Hypothalamus (tissue), 51 donors: ENCODE measurements at places on chromosomes 5 and 9.

GRCh38 chr5:180580681-180581080, 10.6 kb downstream of the SCGB3A1 start:
- DNase-seq: no peak

DNA sequence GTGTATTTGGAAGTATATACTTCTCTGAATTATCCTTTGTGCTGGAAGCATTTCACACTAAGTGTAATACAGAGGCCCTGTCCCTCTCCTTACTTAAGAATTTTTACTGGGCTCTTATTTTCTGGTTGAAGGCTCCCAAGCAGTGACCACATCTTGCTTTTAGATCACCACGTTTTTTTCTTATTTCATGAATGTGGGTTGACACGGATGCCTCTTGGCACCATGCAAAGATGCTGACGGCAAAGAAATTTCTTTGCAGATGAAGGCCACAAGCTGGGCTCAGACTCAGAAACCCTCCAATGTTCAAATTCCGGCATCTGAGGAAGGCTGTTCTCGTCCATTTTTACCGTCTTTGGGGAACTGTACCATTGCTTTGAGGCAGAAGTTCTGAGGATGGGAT, 168.5 kb downstream of the HMHB1 start:
- no peak for DNase-seq

- DNase-seq: no peak
Measured at GRCh38 chr5:73352649-73353230, 95.8 kb downstream of the FOXD1 start.

GRCh38 chr5:98905857-98906688, 22.7 kb downstream of the CHD1 start:
- DNase-seq: no peak

DNA sequence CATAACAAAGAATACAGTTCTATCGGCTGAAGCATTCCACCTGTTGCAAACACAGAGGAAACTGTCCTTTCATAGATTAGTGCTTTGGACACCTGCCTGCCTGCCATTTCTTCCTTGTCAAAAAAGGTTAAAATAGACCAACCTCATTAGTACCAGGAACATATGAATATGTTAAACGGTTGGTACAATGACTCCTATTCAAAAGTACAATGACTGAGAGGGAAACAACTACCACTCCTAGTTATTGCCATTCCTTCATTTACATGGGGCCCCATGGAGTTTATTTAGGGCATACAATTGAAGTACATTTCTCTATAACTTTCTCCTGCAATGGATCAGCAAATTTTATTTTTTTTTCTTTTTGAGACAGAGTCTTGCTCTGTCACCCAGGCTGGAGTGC, 77.4 kb upstream of the PIP5K1B start:
- no peak for DNase-seq

GRCh38 chr9:99825172-99826046, 3.7 kb downstream of the NR4A3 start:
- no peak for DNase-seq

DNA sequence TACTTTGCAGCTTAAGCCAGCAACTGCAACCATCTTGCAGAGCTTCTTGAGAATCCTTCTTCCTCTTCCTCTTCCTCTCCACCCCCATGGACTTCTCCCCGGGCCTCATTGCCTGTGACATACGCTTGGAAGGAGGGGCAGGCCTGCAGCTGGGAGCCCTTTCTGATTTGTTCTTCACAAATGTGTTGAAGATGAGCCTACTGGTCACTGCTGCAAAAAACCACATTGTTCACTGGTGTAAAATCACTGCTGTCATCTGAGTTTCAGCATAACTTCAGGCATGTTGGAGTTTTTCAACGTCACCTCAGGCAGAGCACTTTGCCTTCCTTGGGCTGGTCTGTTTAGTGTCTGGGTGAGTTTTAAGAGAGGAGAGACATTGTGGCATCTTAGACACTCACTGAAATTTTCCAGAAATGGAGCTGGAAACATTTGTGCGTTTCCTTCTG, 7.9 kb downstream of the TJP2 start:
- no peak for DNase-seq

DNA sequence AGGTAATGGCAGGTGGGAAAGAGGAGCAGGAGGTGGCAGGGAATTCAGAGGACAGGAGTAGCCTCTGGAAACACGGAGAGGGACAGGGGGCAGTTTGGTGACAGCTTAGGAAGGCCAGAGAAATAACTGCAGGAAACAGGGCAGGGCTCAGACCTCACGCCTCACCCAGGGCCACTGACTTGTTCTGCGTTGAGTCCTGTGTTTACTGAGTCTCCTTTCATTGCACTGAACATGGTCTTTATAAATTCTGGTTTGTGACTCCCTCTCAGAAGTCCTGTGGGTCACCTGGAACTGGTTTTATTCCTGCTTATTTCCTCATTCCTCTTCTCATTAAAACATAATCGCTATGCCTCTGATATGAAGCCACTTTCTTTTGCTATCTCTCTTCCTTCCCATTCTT, 55.2 kb upstream of the ZNF622 start:
- DNase-seq: no peak
